Stimulated activated CD4-positive, alpha-beta T cell treated with anti-CD3 and anti-CD28 coated beads, Interleukin-4, amount 100 ng/mL, for 1 hour (primary cell): ENCODE measurements at places on chromosomes 4 and X.

DNA sequence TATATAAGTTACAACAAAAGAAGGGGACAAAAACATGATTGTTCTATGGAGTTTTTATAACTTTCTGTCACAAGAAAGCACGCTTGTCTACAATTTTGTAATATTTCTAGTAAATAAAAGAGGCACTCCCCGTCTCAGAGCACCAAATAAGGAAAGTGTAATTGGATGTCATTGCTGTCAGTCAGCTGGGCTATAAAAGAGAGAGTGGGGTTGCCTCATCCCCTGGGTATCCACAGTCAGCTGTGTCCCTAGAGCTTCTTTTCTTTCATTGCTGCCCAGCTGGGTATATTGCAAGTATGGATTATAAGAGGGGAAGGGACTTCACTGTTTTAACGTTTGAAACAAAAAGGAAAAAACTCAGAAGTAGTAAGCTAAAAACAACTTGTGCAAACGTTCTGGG lies 61.3 kb downstream of the NPNT start:
- DNase-seq = no peak

DNA sequence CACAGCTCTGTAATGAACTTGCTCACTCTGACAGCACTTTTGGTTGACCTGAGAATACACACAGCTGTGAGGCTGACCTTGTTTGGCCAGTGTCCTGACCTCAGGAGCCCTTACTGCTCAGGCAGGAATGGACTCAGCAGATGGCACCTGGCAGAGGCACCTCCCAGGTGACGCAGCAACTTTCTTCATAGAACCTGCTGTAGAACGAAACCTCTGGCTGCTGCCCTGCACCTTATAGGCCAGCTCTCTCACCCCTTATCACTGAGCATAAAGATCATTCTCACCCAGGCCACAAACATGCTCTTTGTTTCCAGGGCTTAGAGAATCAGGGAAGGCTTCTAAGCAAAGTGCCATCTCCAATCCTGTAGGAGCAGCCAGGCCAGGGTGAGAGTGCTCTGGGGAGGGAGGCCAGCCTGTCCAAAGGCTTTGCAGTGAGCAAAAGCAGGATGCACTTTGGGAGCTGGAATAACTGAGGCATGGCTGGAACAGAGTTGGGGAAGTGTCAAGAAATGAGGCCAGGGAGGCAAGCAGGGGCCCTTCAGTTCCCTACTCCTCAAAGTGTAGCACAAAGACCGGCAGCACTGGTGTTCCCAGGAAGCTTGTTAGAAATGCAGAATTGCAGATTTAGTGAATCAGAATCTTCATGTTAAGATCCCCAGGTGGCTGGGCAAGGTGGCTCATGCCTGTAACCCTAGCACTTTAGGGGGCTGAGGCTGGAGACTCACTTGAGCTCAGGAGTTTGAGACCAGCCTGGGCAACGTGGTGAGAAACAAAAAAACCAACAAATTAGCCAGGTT lies 13.3 kb upstream of the CENPU start:
- no peak for DNase-seq

DNA sequence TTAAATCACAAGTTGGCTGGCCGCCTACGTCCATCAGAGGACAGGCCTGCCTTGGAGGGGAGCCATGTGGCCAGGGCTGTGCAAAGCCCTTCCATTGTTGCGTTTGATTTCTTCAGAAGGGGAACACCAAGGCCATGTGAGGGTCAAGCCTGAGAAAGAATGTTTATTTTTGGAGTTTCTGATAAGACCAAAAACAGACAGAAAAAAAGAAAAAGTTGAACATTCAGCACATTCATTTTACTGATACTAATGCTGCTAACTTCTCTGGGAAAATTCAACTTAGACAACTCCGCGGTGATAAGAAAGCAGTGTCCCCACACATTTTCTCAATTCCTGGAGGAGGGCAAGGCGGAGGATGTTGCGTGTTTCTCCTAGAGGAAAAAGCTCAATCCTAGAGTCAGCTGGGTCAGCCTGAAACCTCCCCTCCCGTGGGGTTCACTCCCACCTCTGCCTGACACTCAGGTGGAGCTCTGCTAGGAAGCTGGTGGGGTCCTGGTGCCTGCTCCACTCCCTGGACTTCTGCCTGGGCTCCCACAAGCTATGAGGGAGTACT lies 63.5 kb downstream of the ANAPC4 start:
- no peak for DNase-seq

DNA sequence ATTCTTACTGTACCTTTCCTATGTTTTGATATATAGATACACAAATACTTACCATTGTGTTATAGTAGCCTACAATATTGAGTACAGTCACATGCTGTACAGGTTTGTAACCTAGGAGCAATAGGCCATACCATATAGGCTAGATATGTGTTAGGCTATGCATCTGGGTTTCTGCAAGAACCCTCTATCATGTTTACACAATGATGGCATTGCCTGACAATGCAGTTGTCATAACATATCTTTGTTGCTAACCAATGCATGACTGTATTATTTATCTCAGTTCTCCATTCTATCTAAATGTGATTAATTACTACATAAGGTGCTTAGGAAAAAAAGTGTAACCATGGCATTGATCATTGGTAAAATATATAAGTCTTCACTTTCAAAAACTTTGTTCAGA lies 10.0 kb upstream of the SPCS3 start:
- DNase-seq = no peak

- DNase-seq = no peak
Observed at GRCh38 chr4:42348247-42348646, 49.0 kb upstream of the SHISA3 start.

- DNase-seq = no peak
Observed at GRCh38 chrX:152928761-152929400, 31.0 kb downstream of the ZNF185 start.

GRCh38 chr4:122212880-122213279 lies 60.7 kb downstream of the BLTP1 start:
- DNase-seq = no peak

- DNase-seq = no peak
Observed at GRCh38 chr4:147076179-147076578, 130.5 kb upstream of the TTC29 start.

DNA sequence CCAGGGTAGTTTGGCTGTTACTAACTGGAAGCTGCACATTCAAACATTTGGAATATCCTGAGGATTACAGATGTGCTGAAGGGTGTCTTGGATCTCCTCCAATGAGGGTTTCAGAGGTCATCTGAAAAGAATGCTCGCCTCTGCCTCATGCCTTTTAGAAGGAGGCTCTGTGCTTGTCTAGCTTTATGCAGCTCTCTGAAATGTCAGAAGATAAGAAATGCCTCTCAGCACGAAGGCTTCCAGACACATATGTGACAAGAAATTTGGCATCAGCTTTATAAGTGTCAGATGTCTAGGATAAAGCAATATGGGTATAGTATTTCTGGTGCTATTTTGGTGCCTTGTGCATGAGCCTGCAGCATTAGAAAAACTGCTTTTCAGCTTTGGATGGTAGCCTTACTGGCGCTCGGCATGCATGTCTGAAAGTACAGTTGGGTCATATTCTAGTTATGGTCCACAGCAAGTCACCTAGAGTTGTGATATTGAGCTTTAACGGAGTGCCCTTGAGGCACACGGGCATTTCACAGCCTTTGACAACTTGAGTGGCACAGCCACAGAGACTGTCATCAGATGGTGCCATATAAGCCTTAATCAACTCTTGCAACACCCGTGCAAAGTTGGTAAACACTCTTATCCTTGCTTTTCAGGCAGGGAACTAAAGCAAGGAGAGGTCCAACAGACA lies 70.8 kb upstream of the PGRMC2 start:
- no peak for DNase-seq

DNA sequence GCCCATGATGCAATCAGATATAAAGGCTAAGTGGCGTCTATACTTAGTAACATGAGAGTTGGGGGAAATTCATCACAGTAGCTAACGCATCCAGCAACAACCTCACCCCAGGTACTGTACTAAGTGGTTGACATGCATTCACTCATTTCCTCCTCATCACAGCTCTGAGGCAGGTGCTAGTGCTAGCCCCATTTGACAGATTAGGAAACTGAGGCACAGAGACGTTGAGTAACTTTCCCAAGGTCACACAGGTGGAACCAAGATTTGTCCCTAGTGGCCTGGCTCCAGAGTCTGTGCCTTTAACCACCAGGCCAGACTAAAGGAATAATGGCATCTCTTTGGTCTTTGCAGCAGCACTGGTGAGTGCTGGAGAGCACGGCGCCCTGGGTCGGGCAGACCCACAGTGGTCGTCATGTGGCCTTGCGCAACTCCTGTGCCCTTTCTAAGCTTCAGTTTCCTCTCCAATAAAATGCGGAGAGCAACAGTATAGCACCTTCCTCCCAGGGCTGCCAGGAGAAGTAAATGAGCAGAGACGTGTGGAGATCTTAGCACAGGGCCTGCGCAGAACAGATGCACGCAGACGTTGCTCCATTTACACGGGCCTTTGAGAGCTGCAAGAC lies 186.4 kb downstream of the BCOR start:
- no peak for DNase-seq

- DNase-seq = peak; percentile 32
Observed at GRCh38 chr4:87007528-87008446, 73.0 kb downstream of the AFF1 start.

DNA sequence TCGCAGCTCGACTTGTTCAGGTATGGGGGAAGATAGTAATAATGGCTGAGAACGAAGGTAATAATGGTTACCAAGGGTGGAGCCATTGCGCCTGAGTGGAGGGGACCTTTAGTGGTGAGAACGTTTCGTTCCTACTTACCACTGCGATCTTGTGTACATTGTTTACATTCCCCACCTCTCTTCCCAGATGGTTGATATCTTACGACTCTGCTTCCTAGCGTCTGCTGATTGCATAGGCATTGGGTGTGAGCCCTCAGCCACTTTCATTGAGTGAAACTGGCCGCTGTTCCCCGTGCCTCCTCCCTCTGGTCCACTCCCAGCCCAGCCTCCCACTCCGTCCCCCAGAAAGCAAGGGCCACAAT lies 850 bp downstream of the IGBP1 start:
- DNase-seq = no peak

DNA sequence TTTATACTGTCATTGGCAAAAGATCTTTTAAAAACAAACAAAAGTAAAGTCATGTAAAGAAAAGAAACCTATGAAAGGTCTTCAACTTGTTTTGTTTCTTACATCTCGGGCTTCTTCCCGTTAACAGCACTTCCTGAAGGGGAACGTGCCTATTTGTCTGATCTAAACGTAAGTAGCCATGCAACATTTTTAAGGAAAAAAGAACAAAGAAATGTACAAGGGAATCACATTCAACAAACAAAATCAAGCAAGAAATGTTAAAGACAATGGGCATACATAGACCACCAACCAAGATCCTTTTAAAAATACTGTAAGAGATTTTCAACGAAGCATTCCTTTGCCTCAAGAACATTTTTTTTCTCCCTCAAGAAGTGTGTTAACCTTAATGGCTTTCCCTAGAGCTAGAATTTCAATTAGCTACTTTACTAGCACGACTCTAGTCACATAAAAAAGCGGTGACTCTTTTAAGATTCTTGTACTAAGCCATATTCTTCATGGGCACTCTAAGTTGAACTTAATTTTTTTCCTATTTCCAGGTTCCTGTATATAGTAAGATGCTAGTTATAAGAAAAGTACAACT lies 112.0 kb upstream of the TTC29 start:
- no peak for DNase-seq

DNA sequence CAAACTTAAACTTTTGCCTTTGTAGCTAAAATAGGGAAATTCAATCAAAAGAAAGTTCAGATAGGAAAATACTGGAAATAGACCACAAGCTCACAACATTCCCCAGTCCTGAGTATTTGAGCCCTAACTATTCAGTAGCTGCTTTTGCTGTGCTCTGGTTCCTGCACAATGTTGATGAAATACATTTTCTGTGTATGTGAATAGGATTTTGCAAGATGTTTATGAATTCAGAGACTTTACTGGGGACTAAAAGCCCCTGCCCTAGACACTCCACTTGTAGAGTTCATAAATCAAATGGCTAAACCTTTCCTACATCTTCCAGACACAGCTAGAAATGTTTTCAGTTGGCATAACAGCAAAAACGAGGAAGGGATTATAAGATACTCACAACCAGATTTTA lies 105.9 kb downstream of the FBXO8 start:
- no peak for DNase-seq
